ENCODE measurements at places on chromosomes 6 and 20.

DNA sequence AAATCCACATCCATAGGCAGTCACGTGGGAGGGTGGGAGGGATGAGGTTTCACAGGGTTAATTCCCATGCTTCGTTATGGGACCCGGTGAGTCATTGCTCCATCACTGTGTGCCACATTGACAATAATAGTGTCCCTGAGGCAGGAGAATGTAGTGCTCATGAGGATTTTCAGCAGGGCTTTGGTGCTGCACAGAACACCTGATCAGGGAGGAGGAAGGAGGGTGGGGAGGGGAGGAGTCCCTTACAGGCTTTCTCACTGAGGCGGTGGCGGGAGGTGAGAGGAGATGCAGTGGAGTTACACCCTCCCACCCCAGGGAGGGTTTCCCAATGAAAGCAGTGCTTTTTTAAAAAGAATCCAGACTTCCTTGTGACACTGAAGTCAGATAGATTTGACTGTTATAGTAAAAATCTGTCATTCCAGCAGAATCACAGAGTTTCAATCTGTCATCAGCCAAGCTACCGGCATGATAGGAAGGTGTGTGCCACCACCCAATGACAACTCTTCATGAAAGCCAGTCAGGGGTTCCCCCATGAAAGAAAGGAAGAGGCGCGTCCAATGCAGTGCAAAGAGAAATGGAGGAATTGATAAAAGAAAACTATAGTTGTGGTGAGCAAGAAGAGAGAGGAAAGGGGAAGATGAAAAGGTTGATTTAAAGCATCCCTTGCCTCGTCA lies 144.8 kb downstream of the TBC1D7 start:
- no peak for DNase-seq

GRCh38 chr6:23213193-23213592 lies 643.8 kb downstream of the HDGFL1 start:
- no peak for DNase-seq

- no peak for DNase-seq
Observed at GRCh38 chr6:100228437-100228833, 234.4 kb upstream of the MCHR2 start.

DNA sequence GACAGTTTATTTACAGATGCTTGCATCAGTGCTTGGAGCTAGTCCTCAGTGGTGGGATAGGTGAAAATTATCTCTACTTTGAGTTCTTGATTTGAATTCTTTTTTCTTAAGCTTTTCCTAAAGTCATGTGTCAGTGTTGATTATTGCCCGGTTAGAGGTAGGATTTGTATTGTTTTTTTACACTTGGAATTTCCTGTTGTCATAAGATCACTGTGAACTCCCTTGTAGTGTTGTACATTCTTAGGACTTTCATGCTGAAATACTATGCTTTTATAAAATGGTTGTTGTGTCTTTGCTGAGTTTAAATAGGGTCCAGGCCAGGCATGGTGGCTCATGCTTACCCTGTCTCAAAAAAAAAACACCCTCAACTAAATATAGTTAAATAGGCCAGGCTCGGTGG lies 20.3 kb downstream of the ASXL1 start:
- no peak for DNase-seq

GRCh38 chr20:17885544-17885943 lies 83.0 kb downstream of the SNX5 start:
- DNase-seq = no peak

GRCh38 chr6:106446287-106446885 lies 85.9 kb downstream of the CRYBG1 start:
- DNase-seq = no peak

DNA sequence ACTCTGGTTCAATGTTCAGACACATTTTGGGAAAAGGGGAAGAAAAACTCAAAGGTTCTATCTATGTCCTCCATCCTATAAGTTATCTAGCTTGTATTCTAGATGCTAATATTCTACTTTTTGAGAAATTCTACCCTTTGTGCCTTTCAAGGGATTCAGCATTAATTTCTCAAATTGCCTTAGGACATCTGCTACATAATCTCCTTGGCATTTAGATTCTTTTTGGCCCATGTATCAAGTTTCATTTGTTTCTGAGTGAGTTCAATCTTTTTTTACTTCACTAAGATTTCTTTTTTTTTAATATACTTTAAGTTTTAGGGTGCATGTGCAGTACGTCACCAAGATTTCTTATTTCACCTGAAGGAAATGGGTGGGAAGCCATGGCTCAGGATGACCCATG lies 232.7 kb upstream of the TENT5A start:
- no peak for DNase-seq

- no peak for DNase-seq
Observed at GRCh38 chr20:3177746-3178485, 4.6 kb upstream of the LZTS3 start.

DNA sequence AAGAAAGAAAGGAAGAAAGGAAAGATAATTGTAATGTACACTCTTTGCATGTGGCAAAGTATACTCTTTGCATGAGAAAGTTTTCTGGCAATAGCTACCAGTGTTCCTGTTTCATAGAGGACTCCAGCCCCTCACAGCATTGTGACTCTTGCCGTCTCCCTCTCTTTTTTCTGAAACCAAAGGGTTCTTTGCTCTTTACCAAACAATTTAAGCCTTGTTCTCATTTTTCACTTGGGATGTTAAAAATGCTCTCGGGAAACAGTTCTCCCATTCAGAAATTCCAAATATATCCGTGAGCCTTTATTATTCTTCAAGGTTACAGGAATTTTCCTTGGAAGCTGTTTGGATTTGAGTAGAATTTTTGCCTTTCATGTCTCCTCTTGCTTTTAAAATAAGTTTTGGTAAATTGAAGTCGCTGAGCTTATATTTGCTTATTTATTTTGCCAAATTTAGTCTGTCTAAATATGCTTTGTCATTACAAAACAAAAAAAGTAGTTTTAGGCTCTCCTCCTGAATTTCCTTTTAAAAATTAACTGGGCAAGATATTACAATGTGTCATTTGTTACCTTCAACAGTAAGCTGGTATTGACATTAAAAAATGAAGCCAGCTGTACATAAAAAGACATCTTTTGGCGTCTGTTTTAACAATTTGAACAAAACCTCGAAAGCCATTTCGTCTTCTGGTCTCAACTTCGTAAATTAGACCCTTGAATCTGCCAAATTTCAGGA lies 103.8 kb upstream of the ARMC2 start:
- DNase-seq = no peak

GRCh38 chr20:49786668-49787370 lies 25.8 kb upstream of the SLC9A8 start:
- no peak for DNase-seq

DNA sequence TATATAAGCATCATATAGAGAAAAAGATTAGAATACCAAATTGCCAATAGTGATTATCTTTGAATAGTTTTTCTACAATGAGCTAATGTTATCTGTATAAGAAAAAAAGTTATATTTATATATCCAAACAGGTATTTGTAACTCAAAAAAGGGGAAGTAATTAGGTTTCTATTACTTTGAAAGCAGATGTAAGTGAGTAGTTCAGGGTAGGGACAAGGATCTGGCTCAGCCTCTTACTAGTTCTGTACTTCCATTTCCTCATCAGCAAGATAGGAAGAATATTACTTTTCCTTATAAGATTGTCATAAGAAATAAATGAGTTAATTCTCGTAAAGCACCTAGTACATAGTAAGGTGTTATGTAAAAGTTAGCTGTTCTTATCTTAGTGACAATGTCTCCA lies 32.2 kb downstream of the AHI1 start:
- no peak for DNase-seq

DNA sequence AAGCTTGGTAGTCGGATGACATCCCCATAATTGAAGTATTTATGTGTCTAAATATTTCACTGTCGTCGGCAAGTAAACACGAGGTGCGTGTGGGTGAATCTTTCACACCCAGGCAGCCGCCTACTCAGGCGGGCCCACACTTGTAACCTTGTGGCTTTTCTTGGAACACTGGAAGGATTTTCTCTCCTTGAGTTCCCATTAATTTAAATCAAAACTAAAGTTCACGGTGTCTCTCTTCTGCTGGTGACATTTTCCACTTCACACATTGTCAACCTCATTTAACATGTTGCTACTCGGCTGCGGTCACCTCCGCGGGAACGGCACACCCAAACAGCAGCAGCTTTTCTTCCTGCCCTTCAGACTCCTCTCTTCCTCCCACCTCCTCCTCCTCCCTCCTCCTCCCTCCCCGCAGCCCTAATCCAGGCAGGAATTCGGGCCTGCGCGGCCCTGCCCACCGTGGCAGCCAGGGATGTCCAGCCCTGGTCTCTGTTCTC lies 336.6 kb downstream of the QKI start:
- no peak for DNase-seq

DNA sequence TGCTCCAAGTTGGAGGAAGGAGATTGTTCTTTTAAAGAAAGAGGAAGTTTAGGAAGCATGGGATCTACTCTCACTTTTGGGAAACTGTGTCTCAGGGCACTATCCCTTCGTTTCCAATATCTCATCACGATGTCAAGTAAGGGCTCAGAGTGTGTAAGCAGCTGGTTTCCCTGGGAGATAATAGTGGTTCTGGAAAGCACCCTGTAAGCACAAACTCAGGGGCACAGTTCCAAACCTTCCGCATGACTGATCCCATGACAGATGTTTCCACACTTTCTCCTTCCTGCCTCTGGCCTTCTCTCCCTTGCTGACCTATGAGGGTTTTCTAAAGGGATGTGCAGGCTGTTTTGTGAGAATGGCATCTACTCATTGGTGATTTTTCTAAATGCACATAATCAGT lies 33.9 kb downstream of the ADTRP start:
- DNase-seq = no peak

DNA sequence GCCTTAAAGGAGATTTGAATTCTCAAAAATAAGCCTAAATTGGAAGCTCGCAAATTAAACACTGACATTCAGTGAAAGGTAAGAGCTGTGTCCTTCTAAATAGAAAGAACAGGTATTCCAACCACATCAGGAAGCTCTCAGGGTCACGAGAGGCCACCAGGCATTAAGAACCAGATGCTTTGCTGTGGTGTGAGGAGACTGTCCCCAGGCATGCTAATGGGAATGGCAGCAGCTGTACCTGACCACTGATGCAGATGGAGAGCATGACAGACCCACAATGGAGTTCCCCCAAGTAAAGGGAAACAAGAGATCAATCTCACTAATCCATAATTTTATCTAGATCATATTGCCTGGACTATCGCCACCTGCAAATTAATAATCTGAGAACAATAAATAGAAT lies 658.9 kb upstream of the NOX3 start:
- DNase-seq = no peak

DNA sequence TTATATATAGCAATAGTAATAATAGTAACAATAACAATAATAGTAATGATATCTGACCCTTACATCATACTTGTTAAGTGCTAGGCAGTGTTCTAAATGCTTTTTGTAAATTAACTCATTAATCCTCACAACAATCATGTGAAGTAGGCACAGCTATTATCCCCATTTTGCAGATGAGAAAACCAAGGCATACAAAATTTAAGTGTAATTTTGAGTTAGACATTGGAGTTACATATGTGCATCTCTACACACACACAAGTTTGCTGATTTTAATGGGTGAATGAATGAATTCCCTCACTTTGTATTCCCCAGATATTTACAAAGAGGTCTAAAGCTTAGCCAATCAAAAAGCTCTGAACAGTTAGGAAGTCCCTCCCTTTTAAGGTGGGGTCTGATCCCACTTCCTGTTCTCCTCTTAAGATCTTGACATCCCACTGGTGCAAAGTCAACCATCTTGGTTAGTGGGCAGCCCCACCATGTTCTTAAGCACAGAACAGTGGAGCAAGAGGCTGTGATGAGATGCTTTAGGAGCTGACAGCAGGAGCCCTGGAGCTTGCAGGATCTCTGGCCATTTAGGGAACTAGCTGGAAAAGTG lies 85.3 kb upstream of the FOXP4 start:
- DNase-seq = no peak

- DNase-seq = no peak
Observed at GRCh38 chr6:37830225-37830624, 10.7 kb downstream of the ZFAND3 start.

- DNase-seq = no peak
Observed at GRCh38 chr6:38933426-38933825, 115.2 kb upstream of the GLP1R start.

DNA sequence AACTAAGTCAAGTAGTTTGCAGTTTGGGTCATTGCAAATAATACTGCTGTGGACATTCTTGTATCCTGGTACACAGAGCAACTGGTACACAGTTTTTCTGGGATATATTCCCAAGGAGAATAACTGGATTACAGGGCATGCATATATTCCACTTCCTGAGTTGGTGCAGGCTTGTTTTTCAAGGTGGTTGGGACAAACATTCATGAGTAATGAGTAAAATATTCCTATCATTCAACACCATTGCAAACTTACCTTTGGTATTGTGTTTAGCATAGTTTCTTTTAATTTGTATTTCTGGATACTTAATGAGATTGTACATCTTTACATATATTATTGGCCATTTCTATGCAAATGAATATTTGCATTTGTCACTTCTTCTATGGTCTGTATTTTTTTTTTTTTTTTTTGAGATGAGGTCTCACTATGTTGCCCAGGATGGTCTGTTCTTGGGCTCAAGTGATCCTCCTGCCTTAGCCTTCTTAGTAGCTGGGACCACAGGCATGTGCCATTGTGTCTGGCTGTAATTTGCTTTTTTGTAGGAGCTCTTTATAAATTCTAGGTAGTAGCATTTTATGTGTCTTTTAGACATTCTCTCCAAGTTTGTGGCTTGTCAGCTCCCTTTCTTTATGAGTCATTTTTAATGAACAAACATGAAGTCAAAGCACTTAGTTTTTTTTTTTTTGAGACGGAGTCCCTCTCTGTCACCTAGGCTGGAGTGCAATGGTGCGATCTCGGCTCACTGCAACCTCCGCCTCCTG lies 158.7 kb downstream of the SOX4 start:
- DNase-seq = no peak

DNA sequence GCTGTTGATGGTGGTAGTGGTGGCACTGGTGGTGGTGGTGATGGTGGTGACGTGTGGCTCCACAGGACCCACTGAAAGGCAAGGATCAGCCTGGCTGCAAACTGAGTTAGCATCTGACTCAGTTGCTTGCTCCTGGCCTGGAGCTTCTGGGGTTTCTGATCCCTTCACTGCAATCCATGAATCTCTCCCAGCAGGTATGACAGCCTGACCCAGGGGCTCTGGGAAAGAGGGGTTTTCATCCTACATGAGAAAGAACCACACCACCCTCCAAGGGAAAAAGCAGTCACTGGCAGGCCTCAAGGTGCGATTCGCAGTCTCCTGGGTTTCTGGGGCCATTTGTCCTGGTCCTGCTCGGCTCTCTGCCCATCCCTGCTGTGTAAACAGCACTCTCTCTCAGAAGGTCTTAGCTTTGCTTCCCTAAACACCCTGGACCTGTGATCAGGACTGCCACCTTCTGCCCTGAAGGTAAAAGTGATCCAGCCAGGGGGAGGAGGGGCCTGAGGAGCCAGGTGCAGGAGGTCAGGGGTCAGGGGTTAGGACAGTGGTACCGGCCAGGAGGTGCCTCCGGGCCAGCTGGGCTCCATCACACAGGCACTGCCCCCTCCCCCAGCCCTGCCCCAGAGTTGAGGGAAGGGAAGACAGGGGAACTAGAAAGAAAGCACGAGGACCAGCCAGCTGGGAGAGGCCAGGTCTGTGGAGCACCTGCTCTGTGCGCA lies 152.0 kb downstream of the BMP7 start:
- DNase-seq = no peak

- DNase-seq = no peak
Observed at GRCh38 chr20:44540834-44541233, 19.0 kb upstream of the SERINC3 start.
